Endodermal cell (in vitro differentiated cells): ENCODE measurements at places on chromosomes 13 and 19.

- DNase-seq, result no peak
These were observed 51.0 kb downstream of the DIAPH3 start for GRCh38 chr13:60112771-60113170.

- no peak for DNase-seq
These were observed 1524.0 kb downstream of the SLITRK1 start for GRCh38 chr13:82358284-82358683.

DNA sequence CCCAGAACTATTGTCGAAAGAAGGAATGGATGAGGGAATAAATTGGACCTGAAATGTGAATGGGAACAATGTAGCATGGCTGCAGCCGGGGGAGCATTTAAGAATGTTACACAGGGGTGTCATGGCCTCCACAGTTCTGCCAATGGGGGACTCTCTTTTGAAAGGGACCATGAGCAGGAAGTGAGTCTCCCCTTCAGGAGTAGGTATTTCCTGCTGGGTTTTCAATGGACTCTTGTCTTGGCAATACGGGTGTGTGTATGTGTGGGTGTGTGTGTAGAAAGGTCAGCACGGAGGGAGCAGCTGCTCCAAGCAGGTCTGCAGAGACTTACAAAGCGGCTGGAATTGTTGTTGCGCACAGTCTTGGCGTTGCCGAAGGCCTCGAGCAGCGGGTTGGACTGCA is 24.4 kb downstream of the MYO1F start:
- peak; percentile 83 for DNase-seq

DNA sequence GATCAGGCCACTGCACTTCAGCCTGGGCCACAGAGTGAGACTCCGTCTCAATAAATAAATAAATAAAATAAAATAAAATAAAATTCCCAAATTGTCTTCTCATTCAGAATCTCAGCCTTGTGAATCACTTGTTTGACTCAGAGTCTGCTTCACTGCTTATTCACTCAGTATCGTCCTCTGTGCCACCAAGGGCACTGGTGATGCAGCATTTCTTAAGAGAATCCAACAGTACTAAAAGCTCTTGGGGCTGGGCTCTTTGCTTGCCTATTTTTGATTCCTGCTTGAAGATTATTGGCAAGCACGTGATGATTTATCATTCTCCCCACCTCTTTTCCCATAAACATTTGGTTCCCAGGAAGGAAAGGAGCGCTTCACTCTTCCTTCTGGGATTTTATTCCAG is 54.8 kb upstream of the HMGB1 start:
- no peak for DNase-seq

- DNase-seq, result peak; percentile 49
These were observed 1.4 kb downstream of the MATK start for GRCh38 chr19:3784607-3785450.

DNA sequence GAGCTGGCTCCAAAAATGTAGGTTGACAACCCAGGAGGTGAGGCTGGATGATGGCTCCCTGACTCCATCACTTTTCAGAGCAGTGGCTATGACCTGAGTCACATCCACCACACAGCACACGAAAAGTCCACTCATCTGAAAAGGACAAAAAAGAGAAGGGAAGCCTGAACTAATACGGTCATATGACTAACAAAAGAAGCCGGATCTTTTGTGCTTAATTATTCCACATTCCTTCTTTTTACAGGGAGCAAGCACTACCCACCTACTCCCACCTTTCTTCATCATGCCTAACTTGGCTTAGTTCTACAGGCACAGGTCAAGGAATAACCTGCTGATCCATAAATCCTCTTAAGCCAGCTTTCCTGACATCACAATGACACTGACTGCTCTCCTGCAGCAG is 601.3 kb upstream of the MIR17HG start:
- no peak for DNase-seq

- DNase-seq, result no peak
These were observed 27.0 kb downstream of the DNM2 start for GRCh38 chr19:10744801-10745293.

GRCh38 chr19:51702103-51702824 is 9.1 kb downstream of the SPACA6 start:
- peak; percentile 98 for DNase-seq

DNA sequence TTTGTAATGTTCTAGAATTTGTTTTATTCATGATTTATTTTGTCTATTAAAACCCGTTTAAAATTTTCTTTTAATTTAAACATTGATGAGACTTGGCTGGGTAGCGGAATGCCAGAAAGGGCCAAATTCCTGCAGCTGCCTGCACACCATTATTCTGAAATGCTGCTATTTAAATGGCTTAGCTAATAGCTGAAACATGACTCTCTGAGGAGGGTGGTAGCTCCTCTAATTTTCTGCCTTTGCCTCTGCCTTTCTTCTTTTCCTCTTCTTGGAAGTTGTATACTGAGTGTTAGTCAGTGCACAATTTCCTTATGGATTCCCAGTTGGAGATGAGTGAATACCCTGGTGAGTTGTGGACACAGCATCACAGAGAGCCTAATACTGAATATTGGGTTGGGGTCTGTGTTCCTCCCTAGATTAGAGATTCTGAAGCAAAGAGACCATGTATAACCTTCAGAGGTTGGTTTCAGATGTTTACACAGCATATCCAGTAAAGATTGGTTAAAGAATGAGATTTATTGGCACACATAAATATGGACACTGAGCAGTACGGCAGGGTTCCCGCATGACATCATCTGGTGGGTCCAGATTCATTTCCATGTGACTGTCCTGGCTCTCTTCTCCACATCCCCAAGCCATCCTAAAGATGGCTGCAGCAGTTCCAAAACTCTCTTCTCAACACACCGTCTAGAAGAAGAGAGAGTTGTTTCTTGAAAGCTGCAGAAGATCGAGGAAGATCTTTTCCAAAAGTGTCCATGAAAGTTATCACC is 55.9 kb downstream of the MTUS2 start:
- DNase-seq, result no peak

- peak; percentile 93 for DNase-seq
These were observed at the start of gene CAMSAP3 for GRCh38 chr19:7595466-7596133. Gene CAMSAP3, plus strand, starts transcription at chr19:7595863. Its CDS starts 140 bp downstream, at chr19:7596003.

DNA sequence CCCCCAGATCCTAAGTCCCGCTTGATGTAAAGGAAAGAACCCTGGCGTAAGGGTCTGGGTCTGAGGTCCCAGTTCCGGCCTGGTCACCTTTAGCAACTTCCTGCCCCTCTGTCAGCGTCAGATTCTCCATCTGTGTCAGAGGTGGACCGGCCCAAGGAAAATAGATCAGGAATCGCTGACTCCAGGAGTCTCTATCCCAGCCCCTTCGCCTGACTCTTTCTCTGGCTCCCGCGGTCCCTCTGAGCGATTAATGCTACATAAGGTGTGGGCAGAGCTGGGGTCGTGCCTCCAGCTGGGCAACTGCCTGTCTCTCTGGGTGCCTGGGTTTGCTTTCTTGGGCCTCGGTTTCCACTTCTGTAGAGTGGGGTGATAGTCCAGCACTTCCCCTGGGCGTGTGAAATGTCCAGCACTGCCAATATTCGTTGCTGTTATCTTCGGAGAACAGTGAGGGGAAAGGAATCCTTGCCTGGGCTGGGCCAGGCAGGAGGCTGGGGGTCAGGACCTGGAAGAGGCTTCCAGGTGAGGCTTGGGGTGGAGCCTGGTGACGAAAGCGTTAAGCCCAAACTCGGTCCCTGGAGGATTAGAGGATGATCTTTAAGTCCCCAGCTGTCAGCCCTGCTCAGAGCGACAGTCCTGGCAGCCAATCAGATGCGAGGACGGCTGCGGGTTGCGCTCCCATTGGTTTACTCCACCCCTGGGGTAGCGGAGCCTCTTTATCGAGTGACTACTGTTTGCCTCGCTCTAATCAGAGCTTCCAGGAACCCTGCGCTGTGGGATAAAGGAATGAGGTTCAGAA is 767 bp downstream of the ABCA7 start:
- peak; percentile 99 for DNase-seq

- no peak for DNase-seq
These were observed 8.8 kb upstream of the KPTN start for GRCh38 chr19:47492571-47493377.

GRCh38 chr13:101499406-101499805 is 46.9 kb downstream of the ITGBL1 start:
- no peak for DNase-seq

DNA sequence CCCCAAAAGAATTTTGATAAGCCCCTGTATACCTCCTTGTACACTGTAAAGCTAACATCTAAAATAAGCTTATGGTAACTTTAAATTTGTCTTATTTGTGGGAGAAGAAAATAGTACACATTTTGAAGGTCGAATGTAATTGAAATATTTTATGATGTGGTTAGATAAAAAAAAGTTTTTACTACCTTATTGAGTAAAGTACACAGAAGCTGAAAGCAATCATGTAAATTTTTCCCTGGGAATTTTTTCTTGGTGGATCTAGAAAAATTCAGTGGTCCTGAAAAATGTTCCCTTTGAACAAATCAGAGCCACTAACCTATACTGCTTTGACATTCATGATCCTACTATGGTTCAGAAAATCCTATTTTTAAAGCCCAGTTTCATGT is 46.9 kb downstream of the SIPA1L3 start:
- DNase-seq, result no peak

GRCh38 chr13:106595625-106596024 is 27.7 kb upstream of the ARGLU1 start:
- DNase-seq, result no peak

DNA sequence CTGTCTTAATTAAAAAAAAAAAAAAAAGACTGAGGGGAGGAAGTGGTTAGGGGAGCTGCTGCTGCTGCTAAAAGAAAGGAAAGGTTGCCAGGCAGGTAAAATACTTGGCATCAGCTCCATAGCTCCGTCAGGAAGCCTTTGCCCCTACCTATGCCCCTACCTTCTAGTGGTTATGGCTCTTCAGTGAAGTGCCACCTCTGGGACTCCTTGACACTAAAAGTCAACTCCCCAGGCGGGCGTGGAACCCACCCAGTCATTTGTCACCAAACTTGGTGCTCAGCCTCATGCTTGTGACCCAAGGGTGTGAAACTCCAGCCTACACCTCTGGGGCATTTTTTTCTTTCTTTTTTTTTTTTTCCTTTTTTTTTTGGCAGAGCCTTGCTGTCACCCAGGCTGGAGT is 4.9 kb upstream of the NECTIN2 start:
- DNase-seq, result no peak

DNA sequence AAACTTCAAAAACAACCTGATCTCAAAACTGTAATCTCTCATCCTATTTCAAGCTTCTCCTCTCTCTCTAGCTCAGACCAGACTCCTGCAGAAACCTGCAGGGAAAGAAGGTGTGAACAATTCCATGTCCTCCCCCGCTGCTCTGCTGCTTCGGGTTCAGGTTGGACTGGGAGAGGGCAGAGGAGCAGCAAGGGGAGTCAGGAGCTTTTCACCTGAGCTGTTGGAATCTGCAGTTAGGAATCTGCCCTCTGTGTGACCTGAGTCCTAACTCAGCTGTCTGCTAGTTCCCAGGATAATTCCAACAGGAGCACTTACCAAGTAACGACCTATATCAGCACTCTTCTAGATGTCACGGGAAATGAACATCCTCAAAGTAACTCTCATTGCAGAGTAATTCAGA is 118.3 kb downstream of the DNAJC15 start:
- DNase-seq, result peak; percentile 86

DNA sequence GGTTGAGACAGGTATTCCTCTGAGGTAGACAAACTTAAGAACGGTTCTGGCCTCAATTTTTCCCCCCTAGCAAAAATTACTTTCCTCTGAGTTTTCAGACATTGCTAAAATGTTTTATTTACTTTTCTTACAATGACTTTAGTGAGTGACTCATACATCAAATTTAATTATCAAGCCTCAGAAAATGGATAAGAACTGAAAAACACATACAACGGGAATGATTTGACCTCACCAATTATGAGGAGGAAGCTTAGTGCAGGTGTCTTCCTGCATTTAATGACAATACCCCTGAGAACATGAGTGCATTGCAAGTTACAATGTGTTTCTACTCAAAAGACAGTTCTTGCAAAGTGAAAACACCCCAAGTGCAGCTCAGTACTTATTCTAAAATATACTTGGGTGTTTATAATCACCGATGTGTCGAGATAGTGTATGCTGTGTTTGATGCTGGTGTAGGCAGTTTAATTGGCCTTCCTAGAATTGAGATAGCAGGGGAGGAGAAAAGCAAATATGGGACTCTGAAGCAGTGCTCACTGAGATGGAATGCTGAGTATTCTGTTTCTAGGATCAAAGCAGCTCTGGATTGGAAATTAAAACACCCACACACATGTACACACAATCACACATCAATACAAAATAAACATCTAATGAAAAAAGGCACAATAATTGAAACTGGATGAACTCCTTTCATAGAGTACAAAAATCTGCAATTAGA is 189.5 kb upstream of the SLC10A2 start:
- DNase-seq, result no peak

- DNase-seq, result no peak
These were observed 210.0 kb upstream of the OBI1 start for GRCh38 chr13:78868991-78869390.

- no peak for DNase-seq
These were observed 39.1 kb downstream of the TEX26 start for GRCh38 chr13:30971575-30971974.

GRCh38 chr13:35255241-35255640 is 221.2 kb downstream of the MAB21L1 start:
- DNase-seq, result no peak

DNA sequence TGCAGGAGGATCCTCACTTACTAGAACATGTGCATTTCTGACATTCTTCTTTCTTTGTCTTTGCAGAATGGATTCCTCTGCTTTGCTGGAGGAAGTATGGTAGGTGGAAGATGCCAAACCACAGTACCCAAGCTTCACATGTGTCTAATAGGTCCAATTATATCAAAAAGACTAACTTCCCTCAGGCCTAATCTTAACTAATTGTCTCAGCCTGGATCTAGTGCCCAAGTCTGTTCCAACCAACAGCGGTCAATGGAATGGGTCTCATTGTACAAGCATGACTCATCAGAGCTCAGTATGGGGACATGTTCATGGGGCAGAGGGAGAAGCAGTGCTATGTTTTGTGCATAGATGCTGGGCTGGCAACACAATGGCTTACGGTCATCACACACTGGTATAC is 81.6 kb upstream of the CSNK1A1L start:
- DNase-seq, result no peak

GRCh38 chr13:105502193-105502592 is 1033.3 kb downstream of the EFNB2 start:
- peak; percentile 62 for DNase-seq

DNA sequence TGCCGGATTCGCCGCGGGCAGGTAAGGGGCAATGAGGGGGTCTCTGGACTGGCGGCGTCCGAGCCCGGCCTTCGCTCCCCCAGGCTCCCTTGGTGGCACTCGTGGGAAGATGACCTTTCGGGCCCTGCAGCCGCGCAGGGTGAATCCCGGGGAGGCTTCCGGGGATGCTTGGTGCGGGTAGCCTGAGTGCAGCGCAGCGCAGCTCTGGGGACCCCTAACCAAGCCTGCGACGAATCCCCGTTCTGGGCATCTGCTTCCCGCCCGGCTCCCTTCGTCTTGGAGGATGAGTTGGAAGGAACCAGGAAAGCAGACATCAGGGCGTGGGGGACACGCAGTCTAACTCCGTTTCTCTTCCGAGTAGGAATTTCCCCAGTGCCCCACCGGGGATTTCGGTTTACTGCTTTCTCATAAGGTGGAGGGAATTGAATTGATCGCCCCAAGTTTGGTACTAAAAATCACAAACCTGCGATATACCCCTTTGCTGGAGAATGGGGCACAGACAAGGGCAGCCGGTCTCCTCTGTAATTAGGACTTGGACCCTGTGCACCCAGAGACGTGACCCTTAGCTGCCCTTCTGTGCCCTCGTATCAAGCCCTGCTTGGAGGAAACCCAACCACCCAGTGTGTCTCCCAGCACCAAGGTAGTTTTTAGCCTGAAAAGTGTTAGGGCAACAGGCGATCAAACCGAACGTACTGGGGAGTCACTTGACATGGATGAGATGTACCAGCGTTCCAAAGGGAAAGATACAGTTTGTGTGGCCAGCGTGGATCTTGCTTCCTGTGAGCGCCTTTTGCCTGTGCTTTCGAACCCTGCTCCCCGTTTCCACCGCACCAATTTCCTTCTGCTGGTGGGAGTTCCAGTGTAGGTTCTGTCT is 1.0 kb downstream of the GPC5 start:
- DNase-seq, result no peak
